ENCODE measurements at places on chromosomes 16 and 17.

DNA sequence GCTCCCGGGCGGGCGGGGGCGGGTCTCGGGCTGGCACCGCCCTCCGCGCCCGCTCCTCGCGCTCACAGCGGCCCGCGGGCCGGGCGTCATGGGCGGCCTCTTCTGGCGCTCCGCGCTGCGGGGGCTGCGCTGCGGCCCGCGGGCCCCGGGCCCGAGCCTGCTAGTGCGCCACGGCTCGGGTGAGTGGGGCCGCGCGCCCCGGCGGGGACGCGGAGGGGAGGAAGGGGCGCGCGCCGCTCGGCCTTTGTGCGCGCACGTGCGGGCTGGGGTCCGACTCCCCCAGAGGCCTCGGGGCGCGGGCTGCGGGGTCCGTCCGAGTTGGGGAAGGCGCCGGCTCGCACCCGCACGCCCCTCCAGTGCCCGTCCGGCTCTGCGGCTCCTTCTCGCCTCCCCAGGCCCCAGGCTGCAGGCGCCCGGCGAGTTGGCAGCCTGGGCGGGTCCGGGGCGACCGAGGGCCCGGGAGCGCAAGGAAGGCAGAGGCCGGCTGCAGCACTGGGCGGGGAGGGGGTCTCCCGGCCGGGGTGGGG lies at the start of gene NME4:
Gene NME4, plus strand, starts transcription at position 65 of the 527 bp plus-strand sequence. Its CDS starts 24 bp downstream, at position 89.
- H3K27me3 ChIP-seq = peaks cover 18% of the 10 kb centered on the region
- H3K4me3 ChIP-seq = peak within 1 kb of the TSS; percentile 81
- peaks cover 1% of the 10 kb centered on the region for H3K36me3 ChIP-seq
- H3K27ac ChIP-seq = peak within 1 kb of the TSS; percentile 37
- DNase-seq = peak; percentile 56

DNA sequence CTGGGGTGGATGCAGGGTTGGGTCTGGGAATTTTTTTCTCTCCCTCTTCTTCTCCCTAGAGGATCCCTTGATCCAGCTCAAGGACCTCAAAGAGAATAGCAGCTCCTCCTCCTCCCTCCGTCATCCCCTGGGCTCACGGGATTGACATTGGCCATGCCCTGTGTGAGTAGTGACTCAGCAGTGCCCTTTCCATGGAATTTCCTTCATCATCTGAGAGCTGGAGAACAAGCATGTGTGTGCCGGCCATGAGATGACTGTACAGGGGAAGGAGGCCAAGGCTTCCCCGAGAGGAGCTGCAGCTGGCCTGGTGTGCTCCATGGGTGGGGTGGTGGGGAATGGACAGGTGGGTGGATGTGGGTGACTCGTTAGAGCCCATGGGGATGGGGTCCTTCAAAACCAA lies 8.9 kb upstream of the WSCD1 start:
- no peaks in the 10 kb centered on the region for H3K4me1 ChIP-seq
- no peaks in the 10 kb centered on the region for H3K36me3 ChIP-seq
- H3K27ac ChIP-seq = no peak overlapping the region
- no peak overlapping the region for H3K4me3 ChIP-seq
- DNase-seq = no peak
- peaks cover 28% of the 10 kb centered on the region for H3K27me3 ChIP-seq

GRCh38 chr17:57552114-57552624 lies 192.9 kb downstream of the CCDC182 start:
- no peak overlapping the region for H3K27ac ChIP-seq
- H3K4me1 ChIP-seq = peaks cover 11% of the 10 kb centered on the region
- H3K27me3 ChIP-seq = no peaks in the 10 kb centered on the region
- DNase-seq = peak; percentile 50

- DNase-seq = peak; percentile 84
- H3K4me1 ChIP-seq = peaks cover 23% of the 10 kb centered on the region
- H3K4me3 ChIP-seq = peak overlapping the region; percentile 46
Observed at GRCh38 chr16:75288596-75289120, 37.2 kb upstream of the BCAR1 start.

GRCh38 chr16:68935008-68935407 lies 91.7 kb downstream of the TANGO6 start:
- peaks cover 26% of the 10 kb centered on the region for H3K36me3 ChIP-seq
- peaks cover 9% of the 10 kb centered on the region for H3K4me1 ChIP-seq
- DNase-seq = no peak
- H3K4me3 ChIP-seq = no peak overlapping the region
- H3K27me3 ChIP-seq = no peaks in the 10 kb centered on the region
- H3K27ac ChIP-seq = no peak overlapping the region

DNA sequence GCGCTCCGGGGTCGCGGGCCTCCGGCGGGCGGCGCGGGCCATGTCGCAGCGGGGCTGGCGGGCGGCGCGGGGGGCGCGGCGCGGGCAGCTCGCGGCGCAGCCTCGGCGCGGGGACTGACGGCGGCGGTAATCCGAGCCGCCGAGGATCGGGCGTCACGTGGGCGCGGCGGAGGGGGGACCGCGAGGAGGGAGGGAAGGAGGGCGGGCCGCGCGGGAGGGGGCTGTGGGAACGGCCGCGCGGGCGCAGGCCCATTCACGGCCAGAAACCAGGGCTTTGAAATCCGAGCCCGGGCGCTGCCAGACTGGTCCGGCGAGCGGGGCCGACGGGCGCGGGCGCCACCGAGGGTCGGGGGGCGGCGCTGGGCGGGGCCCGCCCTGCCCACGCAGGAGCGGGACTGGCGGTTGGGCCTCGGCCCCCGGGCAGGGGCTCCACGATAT lies at the start of gene MTSS2:
Gene MTSS2, minus strand, starts transcription at position 116 of the 438 bp plus-strand sequence. CDS start 262 bp downstream, outside the sequence.
- peaks cover 25% of the 10 kb centered on the region for H3K4me1 ChIP-seq
- peaks cover 48% of the 10 kb centered on the region for H3K27me3 ChIP-seq
- H3K4me3 ChIP-seq = peak within 1 kb of the TSS; percentile 76
- DNase-seq = peak; percentile 73

GRCh38 chr17:51505450-51505849 lies 245.1 kb downstream of the UTP18 start:
- H3K27me3 ChIP-seq = peaks cover 8% of the 10 kb centered on the region
- H3K27ac ChIP-seq = no peak overlapping the region
- H3K4me3 ChIP-seq = no peak overlapping the region
- H3K36me3 ChIP-seq = no peaks in the 10 kb centered on the region
- no peaks in the 10 kb centered on the region for H3K4me1 ChIP-seq
- DNase-seq = no peak

GRCh38 chr17:74825952-74826719 lies 33.5 kb downstream of the GRIN2C start:
- no peak overlapping the region for H3K4me3 ChIP-seq
- H3K27me3 ChIP-seq = no peaks in the 10 kb centered on the region
- H3K4me1 ChIP-seq = no peaks in the 10 kb centered on the region
- H3K36me3 ChIP-seq = peaks cover 3% of the 10 kb centered on the region

DNA sequence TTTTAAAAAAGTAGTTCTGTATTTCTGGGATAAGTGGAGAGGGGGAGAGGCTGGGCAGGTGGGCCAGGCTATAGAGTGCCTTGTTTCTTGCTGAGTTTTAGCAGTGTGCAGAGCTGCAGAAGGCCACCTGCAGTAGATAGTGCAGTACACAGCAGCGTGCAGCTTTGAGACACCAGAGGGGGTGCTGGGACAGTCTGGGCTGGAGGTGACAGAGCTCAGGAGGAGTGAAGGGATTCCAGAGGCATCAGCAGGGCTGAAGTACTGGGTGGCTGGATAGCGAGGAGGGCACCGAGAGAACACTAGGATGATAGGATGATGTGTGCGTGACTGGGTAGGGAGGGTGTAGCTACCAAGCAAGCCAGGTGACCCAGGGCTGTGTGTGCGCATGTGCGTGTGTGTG lies 26.6 kb downstream of the LCMT1 start:
- no peaks in the 10 kb centered on the region for H3K4me1 ChIP-seq
- no peak overlapping the region for H3K4me3 ChIP-seq
- peaks cover 29% of the 10 kb centered on the region for H3K36me3 ChIP-seq
- no peak overlapping the region for H3K27ac ChIP-seq

DNA sequence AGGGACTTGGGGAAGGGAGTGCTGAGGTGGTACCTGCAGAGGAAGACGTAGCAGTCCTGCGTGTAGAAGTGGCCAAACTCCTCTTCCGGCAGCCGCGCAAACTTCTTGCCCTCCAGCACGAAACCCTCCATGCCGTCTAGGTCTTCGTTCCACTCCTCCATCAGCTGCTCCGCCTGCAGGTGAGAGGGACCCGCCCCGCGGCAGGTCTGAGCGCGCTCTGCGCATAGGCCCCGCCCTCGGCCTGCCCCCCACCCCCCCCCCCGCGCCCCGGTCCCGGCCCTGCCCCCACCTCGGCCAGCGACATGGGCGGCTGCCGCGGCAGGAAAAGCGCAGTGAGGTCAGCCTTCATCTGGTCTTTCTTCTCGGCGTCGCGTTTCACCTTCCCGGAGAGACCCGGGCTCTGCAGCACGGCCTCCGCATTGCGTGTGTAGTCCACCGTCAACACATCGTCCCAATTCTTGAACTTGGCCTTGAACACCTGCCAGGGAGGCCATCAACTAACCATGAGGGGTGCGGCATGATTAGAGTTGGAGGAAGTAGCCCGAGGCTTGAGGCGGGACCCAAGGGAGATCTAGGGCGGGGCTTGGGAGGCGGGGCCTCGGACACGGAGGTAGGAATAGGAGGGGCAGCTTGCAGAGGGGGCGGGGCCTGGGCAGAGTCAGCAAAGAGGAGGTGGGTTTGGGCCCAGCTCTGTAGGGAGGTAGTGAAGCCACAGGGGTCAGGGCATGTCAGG lies 11.5 kb downstream of the FLII start:
- H3K27ac ChIP-seq = no peak overlapping the region
- H3K27me3 ChIP-seq = no peaks in the 10 kb centered on the region
- no peak overlapping the region for H3K4me3 ChIP-seq
- peaks cover 36% of the 10 kb centered on the region for H3K36me3 ChIP-seq
- peaks cover 5% of the 10 kb centered on the region for H3K4me1 ChIP-seq

DNA sequence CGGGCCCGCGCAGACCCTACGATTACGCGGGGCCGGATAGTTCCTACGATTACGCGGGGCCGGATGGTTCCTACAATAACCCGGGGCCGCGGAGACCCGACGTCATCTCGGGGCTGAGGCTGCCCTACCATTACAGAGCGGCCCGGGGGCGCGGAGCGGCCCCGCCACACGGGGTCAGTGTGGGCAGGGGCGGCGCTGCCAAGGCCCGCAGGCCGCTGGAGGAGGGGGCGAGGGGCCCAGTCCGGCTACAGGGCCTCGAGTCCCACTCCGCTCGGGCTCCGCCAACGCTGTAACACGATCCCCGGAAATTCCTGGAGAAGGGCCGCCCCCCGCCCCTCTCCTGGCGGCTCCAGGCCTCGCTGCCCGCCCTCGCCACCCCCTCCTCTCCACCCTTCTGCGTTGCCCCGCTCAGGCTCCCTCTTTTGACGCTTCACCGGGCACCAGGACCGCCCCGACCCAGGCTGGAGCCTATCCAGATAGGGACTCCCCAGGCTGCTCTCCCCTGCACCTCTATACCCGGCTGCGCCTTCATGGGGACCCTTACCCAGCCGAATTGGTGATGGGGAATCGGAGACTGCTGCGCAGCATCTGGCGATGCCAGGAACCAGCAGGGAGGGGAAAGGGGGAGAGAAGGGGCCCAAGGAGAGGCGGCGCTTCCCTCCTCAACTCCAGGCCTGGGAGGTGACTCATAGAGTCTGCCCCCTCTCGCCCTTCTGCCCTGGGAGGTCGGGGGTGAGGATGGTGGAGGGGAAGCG lies at the start of gene RAB34:
Gene RAB34, minus strand, starts transcription at position 291 of the 755 bp plus-strand sequence. CDS start 602 bp downstream, outside the sequence.
- H3K27me3 ChIP-seq = peaks cover 57% of the 10 kb centered on the region
- peak within 1 kb of the TSS; percentile 68 for H3K4me3 ChIP-seq
- peaks cover 28% of the 10 kb centered on the region for H3K36me3 ChIP-seq
- peaks cover 45% of the 10 kb centered on the region for H3K4me1 ChIP-seq
- peak within 1 kb of the TSS; percentile 24 for H3K27ac ChIP-seq

DNA sequence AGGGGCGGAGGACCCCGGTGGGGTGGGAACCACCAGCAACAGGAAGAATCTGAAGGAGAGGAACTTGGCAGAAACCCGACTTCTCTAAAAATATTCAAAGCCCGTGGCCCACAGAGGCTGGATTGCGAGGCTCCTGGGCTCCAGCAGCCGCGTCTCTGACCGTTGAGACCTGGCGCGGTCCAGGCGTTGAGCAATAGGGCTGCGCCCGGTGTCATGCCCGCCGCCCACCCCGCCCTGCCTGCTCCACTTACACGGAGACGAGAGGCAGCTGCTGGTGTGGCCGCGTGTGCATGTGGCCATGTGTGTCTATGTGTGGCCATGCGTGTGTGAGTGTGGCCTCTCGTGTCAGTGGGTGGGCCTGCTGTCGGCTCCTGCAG lies 83.6 kb downstream of the IRF8 start:
- peaks cover 24% of the 10 kb centered on the region for H3K4me1 ChIP-seq
- peaks cover 46% of the 10 kb centered on the region for H3K27me3 ChIP-seq
- DNase-seq = no peak
- no peak overlapping the region for H3K4me3 ChIP-seq
- no peak overlapping the region for H3K27ac ChIP-seq
- no peaks in the 10 kb centered on the region for H3K36me3 ChIP-seq

GRCh38 chr16:12837756-12838155 lies 34.1 kb upstream of the CPPED1 start:
- no peak overlapping the region for H3K4me3 ChIP-seq
- no peak for DNase-seq
- peaks cover 13% of the 10 kb centered on the region for H3K27me3 ChIP-seq
- peaks cover 19% of the 10 kb centered on the region for H3K4me1 ChIP-seq

Data from activated naive CD4-positive, alpha-beta T cell treated with anti-CD3 and anti-CD28 coated beads, Interleukin-2, amount 10 ng/mL, durations not matched to agents 7 days and 5 days (primary cell).